ENCODE measurements at places on chromosomes 13 and 19.

DNA sequence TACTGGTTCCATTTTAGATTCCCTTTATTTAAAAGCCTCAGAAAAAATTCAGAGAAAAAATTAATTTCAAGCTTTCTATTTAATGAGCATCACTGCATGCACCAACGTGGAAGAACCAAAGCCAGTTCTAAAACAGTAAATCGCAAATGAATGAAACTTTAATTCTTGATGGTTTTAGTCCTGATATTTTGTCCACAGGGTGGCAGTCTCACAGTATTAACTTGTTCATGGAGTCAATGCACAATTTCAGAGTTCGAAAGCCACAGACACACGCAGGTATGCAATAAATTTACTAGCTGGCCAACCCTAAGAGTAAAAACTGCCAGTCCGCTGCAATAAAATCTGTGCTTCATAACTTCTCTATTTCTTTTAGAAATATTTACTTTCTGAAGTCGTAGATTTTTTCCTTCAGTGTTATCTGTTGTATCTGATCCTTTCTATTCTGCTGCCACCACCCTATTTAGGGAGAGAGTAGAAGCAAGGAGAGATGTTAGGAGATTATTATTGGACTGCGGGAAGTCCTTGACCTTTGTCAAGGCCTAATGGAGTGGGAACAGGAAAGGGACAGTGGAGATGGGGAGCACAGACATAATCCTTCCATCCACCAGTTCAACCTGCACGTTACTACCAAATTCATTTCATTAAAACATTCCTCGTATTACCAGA lies 7.0 kb upstream of the WBP4 start:
- no peak for DNase-seq

GRCh38 chr13:102361113-102361512 lies 40.7 kb downstream of the FGF14 start:
- DNase-seq = no peak

DNA sequence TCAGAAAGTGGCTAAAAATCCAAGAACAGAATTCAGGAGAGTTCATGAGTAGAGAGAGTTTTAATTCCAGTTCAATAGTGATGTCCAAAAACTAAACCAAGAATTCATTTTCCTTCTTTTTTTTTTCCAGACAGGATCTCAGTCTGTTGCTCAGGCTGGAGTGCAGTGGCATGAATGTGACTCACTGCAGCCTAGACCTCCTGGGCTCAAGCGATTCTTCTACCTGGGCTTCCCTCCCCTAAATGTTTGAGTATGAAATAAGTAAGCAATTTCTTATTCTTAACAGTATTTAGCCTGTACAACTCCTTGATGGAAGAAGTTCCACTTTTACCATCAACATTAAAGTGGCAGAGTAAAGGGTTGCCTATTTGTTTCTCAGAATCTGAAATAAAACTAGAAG lies 3.8 kb downstream of the COMMD6 start:
- DNase-seq = no peak

DNA sequence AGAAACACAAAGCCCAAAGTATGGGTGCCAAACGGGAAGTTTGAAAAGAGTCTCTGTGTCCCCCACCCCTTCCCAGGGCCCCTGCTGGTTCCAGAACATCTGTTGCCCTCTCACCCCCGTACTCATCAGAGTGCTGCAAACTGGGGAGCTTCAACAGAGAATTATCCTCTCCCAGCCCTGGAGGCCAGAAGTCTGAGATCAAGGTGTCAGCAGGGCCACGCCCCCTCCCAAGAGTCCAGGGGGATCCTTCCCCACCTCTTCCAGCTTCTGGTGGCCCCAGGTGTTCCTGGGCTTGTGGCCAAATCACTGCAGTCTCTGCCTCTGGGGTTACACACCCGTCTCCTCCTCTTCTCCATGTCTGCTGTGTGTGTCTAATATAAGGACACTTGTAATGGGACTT lies 183.4 kb downstream of the PTPRS start:
- DNase-seq = no peak

DNA sequence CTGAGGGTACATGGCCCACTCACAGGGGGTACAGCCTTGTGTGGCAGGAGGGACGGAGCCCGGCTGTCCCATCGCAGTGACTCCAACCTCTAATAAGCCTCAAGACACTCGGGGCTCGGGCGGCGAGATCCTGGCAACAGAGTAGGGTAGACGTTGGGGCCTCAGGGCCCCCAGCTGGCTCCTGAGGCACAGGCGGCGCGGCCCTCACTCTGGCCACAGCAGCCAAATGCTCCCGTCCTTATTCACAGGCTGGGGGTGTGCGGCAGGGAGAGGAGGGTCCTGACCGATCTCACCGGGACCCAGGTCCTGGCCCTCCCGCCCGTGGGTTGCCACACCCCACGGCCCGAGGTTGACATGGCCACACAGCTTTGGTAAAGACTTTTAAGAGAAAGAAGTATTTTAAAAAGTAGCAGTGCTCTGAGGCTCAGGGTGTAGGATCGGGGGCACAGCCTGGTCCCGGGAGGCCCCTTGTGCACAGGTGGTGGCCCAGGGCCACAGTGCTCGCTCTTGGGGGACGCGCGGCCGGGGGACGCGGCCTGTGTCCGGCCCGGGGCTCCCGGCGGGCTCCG lies 7.6 kb downstream of the SLC39A3 start:
- DNase-seq = no peak
